ENCODE measurements at places on chromosomes 3 and 15.
A peak's percentile ranks its signal among the peaks of the same experiment; 100 is the strongest.

GRCh38 chr15:50819344-50819743 is 53.8 kb upstream of the SPPL2A start:
- DNase-seq: no peak

GRCh38 chr3:138608322-138609135 is at the start of gene FAIM:
TSS of gene FAIM (plus strand) at chr3:138608771. CDS start at chr3:138619727, 10,956 bp downstream.
- peak; percentile 65 for DNase-seq

- DNase-seq: no peak
Observed at GRCh38 chr3:50322115-50322385, 495 bp downstream of the HYAL2 start.

DNA sequence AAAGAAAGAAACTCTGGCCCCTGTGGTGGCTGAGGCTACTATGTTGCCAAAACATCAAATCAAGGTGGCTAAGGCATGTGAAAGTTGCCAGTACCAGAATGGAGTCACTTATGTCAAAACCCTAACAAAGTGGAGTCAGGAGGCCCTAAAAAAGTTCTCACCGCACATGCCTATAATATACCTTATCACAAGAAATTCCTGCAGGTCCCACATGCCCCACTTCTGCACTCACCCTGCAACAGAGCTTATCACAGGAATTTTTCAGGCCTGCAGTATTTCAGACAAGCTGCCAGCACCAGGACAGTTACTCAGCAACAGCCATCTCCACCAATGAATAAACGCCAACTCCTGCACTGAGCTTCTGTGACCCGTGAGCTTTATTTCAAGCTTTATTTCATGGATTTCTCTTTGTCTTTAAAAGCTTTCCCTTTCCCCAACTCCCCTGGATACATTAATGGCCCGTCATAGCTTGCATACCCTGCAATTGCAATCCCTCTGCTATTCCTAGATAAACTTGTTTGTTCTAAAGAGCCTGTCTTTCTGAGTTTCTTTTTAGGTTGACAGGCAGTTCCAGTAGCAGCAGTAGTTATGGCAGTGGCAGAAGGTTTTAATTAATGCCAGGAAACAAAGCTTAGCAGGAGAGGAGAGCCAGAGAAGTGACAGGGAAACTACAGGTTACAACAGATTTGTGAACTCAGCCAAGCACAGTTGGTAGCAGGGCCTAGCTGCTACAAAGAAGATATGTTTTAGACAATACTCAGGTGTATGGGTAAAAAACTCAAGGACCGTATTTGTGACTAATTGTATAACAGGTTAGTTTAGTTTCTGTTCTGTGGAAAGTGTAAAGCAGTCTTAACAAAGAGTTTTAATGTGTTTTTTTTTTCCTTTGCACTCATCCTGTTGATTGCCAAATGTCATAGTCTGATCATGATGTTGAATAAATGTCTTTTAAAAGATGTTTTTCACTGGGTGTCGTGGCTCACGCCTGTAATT is 15.9 kb upstream of the TMEM42 start:
- DNase-seq: no peak

DNA sequence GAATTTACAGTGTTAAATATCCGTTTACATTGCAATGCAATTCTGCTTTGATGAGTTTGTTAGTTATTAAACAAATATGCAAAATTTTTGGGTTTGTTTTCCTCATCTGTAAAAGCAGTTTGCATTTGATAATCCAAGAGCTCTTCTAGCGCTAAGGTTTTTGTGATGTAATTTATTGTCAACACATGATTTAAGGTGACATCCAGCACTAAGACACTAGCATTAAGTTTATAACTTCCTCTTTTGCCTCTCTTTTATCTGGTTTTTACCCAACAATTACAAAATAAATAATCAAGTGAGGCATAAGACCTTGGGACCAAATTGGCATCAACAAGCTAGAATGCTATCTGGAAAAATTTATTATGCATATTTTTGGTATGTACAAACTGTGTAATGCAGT is 969 bp upstream of the DNAJC19 start:
- DNase-seq: no peak

- DNase-seq: no peak
Observed at GRCh38 chr3:172359231-172359630, 89.0 kb downstream of the GHSR start.

DNA sequence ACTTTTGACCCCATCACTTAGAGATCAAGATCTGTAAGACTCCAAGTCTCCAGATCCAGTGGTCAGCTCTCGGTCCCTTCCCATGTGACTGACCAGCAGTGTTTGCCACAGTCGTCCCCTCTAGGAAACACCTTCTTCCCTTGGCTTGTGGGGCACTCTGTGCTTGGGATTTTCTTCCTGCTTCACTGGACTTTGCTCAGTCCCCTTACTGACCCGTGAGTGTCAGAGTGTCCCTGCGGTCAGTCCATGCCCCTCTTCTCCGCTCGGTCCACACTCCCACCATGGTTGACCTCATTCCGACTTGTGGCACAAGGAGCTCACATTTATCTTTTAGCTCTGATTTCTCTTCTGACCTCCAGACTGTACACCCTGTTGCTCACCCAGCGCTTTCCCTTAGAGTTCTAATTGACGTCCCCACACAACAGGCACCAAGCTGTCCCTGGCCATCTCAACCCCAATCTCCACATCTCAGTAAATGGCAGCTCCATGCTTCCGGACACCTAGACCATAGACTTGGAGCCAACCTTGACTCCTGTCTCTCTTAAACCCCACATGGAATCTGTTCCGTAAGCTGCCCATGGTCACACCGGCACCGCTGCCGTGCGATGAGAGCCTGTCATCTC is 67.9 kb downstream of the APBA2 start:
- no peak for DNase-seq

DNA sequence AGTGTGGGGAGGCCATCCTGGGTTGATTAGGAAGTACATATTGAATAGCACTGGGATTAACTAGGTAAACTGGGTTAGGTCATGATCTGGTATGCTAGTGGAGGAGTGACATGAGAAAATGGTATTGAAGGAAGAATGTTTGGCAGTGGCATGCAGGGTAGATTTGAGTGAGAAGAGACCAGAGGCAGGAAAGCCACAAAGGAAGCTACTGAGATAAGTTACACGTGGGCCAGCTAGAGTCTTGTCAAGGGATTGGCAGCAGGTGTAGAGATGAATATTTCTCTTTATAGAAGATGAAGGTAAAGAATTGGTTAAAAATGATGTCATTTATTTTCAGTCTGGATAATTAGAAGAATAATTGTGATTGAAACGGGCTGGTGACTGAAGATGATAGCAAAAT is 91.0 kb upstream of the TPRG1 start:
- no peak for DNase-seq

- DNase-seq: no peak
Observed at GRCh38 chr3:149992416-149993058, 21.8 kb upstream of the PFN2 start.

DNA sequence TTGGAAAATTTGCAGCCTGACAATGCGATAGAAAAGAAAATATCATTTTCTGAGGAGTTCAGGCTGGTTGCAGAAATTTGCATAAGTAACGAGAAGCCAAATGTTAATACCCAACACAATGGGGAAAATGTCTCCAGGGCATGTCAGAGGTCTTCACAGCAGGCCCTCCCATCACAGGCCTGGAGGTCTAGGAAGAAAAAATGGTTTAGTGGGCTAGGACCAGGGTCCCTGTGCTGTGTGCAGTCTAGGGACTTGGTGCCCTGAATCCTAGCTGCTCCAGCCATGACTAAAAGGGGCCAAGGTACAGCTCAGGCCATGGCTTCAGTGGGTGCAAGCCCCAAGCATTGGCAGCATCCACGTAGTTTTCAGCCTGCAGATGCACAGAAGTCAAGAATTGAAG is 14.5 kb upstream of the AP4E1 start:
- DNase-seq: no peak

DNA sequence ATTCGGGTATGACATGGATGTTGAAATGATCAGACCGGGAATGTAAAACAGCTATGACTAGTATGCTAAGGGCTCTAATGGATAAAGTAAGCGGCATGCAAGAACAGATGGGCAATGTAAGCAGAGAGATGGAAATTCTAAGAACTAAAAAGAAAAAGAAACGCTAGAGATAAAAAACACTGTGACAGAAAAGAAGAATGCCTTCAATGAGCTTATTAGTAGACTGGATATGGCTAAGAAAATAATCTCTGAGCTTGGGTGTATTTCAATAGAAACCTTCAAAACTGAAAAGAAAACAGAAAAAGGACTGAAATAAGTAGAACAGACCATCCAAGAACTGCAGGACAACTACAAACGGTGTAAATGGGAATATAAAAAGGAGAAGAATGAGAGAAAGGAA is 101.2 kb downstream of the HES1 start:
- no peak for DNase-seq

DNA sequence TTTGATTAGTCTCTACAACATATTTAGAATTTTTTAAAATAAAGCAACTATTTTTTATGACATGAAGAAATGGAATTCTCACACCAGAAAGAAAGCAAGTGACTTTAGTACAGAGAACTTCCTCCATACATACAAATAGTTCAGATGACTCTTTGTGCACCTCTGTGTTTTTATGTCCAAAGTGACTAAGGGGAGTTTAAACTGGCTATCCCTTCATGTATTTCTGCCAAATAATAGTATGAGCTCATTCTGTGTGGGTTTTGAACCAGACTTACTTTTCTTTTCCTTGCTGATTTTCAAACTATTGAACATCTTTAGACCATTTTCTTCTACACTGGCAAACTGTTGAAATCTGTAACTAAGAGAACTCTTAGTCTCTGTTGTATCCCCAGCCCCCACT is 196.3 kb downstream of the EPHA3 start:
- no peak for DNase-seq

GRCh38 chr3:169668072-169668956 is 4.8 kb upstream of the MECOM start:
- DNase-seq: no peak

DNA sequence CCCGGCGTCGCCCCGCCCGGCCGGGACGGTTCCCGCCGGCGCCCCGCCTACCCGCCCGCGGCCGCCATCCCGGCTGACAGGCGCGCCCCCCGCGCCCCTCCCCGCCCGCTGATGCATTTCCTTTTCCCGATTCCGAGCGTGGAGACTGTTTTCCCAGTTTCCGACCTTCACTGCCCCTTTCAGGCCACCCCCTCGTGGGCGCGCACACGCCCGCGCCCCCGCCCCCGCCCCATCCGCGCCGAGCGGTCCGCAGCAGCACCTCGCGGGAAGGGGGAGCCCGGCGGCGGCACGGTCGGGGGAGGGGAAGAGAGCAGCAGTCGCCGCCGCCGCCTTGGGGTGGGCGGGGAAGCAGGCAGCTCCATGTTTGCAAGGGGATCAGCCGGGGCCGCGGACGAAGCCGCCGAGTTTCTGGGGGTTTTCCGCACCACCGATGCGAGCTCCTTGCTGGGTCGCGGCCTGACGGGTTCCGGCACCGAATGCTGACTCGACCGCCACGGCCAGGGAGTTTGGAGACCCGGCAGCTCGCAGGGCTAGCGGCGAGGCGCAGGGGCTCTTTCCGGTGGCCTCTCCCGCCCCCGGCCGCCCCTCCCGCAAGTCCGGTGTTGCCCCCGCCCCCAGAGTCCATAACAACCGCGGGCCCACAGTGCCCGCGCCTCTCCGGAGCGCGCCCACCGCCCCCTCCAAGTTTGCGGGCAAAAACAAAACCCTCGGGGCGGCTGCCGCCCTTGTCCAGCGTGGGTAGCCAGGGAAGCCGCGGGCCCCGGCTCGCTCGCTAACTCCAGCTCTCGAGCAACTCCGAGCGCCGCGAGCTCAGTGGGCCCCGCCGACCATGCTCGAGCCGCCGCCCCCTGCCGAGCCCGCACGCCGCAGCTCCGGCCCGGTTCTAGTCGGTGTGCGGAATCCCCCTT is 3.2 kb upstream of the SIN3A start:
- peak; percentile 76 for DNase-seq

GRCh38 chr3:47705391-47705790 is 76.3 kb downstream of the SMARCC1 start:
- no peak for DNase-seq

GRCh38 chr3:44960387-44961026 is 15.5 kb downstream of the ZDHHC3 start:
- no peak for DNase-seq

DNA sequence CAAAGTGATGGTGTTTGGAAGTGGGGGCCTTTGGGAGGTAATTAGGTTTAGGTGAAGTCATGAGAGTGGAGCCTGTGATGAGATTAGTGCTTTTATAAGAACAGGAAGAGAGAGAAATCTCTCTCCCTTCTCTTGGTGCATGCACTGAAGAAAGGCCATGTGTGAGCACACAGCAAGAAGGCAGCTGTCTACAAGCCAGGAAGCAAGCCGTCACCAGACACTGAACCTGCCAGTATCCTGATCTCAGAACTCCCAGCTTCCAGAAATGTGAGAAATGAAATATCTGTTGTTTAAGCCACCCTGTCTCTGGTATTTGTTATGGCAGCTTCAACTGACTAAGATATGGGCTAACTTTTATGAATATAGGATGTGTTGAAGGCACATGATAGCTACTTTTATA is 72.6 kb downstream of the REC114 start:
- DNase-seq: no peak

- DNase-seq: no peak
Observed at GRCh38 chr15:79535536-79535935, 103.4 kb downstream of the MINAR1 start.

DNA sequence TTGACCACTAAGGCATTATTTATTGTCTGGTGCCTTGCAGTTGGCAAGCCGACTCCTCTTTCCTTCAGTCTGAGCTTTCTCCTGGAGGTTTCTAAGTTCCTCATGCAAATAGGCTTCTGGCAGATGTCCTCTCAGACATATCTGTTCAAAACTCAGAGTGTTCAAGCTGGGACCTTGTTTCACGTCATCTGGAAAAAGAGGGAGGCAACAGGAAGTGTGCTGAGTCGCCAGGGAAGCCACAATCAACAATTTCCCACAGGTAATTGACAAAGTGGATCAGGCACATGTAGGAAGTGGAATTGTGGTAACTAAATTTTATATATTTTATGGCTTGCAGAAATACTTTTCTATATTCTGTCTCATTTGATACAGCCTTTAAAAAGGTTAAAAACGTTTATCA is 14.6 kb downstream of the SCG5 start:
- DNase-seq: no peak

DNA sequence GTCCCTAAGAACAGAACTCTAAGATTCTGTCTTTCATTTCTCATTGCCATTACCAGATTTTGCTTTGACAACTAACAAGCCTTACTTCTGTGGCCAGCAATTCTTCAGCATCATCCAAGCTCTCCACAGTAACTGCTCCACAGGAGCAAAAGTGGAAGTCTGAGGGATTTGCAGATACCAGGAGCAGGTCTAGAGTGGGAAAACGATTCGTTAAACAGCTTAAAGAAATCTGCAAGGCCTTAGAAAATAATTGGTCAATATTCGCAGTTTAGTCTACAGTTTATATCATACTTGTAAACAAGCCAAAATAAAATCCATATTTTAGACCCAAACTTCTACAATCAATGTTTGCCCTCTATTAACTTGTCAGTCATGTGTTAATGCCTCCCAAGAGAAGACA is 24.1 kb downstream of the MYH15 start:
- DNase-seq: no peak

DNA sequence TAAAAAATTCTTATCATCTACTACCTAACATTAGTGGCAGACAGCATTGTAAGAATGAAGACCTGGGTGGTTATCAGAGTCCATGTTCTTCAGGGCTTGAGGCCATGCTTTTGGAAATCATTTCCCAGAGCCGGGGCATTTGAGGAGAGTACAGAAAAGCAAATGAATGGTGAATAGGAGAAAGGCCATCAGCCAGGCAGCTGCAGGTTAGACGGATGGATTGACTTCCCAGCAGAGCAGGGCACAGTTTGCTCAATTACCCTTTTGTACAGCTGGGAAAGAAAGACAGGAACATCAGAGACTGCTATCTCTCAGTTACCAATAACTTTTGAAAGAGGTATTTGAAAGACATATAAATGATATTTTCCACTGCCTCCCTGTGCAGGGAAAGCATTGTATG is 135.6 kb downstream of the ALCAM start:
- no peak for DNase-seq

All from activated gamma-delta T cell treated with Interleukin-2 at 50 U/mL for 16 hours (primary cell).